Ecto neural progenitor cell (in vitro differentiated cells): ENCODE measurements at places on chromosomes 12 and 14.

- no peak for DNase-seq
These were observed 67.1 kb upstream of the KRR1 start for GRCh38 chr12:75578546-75578945.

GRCh38 chr12:85955127-85955526, 81.0 kb downstream of the NTS start:
- no peak for DNase-seq

- no peak for DNase-seq
These were observed 47.3 kb downstream of the ELK3 start for GRCh38 chr12:96241431-96241830.

DNA sequence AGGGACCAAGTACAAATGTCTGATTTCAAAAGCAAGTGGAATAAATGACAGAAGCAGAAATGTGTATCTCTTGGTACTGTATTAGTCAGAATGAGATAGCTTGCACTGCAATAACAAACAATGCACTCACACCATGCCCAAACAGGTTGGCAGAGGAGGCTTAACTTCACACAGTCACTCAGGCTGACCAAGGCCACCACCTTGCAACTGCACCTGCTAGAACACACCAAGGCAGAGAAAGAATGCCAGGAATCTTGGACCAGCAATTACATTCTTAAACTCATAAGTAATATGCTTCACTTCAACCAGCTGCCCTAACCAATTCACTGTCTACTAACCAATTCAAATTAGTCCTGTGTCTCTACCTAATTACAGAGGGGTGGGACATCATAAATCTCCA, 378.3 kb downstream of the BCL11B start:
- DNase-seq, result no peak

DNA sequence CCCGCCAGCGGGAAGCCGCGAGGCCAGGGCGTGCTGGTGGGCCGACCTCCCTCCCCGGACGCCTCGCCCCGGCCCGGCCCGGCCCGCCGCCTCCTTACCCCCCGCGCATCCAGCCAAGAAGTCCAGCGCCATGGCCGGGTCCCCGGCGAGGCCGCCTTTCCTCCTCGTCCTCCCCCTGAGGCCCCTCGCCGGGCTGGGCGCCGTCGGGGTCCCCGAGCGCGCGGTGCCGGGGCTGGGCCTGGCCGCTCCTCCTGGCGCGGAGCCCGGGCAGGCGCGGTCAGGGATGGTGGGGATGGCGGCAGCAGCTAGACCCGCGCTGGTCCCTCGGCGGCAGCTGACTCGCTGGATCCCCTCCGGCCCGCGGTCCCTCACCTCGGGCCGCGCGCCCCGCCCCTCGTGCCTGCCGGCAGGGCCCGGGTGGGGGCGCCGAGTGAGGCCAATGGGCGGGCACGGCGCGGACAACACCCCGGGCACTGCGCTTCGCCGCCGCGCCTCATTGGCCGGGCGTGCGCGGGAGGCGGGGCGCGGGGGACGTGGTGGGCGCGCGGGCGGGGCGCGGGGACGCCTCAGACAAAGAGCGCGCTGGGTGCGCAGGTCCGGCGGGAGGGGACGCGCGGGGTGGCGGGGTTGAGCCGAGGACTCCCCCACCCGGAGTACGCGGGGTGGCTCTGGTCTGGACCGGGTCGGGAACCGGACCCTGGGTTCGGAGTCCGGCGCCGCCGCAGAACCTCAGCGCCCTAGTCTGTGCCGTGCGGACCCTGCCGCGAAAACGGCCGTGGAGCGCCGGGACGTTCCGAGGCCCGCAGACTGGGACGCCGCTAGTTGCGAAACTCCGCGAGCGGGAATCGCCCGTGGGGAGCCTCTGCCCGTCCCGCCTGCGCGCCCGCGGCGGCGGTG, at the start of gene SLC25A29:
Gene SLC25A29, minus strand, starts transcription at position 344 of the 897 bp plus-strand sequence. Its CDS starts 212 bp downstream, at position 132.
- peak; percentile 91 for DNase-seq

DNA sequence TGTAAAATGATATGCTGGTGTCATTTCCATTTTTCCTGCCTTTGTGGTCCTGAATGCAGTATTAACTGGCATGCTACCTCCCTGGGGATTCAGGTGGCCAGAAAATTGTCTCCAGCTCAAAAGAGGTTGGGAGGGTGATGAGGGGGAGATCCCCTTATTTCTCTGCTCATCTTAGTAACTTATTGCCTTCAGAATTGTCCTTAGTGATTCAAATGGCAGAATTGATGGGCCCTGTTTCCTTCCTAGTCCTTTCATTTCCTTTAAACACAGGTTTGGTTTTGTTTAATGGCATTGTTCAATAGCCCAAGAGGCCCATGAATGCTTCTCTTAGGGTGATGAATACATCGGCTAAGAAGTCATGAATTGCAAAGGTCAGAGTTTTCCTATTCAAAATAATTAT, 207.0 kb downstream of the SLC41A2 start:
- DNase-seq, result peak; percentile 43

- DNase-seq, result no peak
These were observed 84.2 kb downstream of the AACS start for GRCh38 chr12:125149160-125150108.

- no peak for DNase-seq
These were observed 63.5 kb downstream of the ELK3 start for GRCh38 chr12:96257550-96258103.
